ENCODE measurements at places on chromosomes 4 and X. TPM values are rescaled to one million over a fixed set of nuclear protein-coding genes. Genes with fewer than 3 reads are reported as not detected.

The ERCC6L gene
- total RNA-seq = 12.4 TPM

The SPANXA2 gene
- not detected for total RNA-seq

The FRMPD4 gene
- total RNA-seq = 0.03 TPM

The MAOB gene
- 0.16 TPM for total RNA-seq

The ZAR1 gene
- 0.06 TPM for total RNA-seq

The CT45A5 gene
- total RNA-seq = not detected

The RNF128 gene
- not detected for total RNA-seq

The HS3ST1 gene
- total RNA-seq = 0.45 TPM

The ASB12 gene
- total RNA-seq = not detected

The GPRASP3 gene
- total RNA-seq = 4.0 TPM
